ENCODE measurements at places on chromosomes 3 and 15.

- DNase-seq, result no peak
Observed at GRCh38 chr15:79035111-79035601, 55.4 kb downstream of the RASGRF1 start.

DNA sequence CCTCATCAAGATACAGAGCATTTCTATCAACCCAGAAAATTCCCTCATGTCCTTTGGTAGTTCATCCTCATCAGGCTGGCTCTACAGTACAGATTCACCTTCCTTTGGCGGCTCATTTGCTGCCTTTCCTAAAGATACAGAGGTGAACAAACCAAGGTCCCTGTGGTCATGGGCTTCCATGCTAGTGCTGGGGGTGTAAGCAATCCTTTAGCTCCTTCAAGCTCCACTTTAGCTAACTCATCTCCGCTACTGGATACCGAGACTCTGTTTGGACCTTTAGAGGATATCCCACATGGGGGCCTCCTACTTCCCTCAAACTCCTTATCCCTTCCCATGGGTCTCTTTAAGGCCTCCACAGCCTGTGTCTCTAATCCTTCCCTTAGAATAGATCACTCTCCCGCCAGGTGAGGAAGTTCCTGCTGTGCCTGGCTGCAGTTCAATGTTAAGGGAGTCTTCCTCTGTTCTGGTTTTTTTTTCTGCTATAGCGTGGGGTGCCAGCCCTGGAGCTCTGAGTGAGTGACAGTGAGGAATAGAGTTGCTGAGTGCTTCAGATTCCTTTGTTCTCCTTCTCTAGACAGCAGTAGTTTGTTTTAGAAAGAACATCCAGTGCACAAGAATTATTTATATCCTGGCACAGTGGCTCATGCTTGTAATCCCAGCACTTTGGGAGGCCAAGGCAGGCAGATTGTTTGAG, 30.7 kb downstream of the CLEC3B start:
- no peak for DNase-seq

- DNase-seq, result peak; percentile 34
Observed at GRCh38 chr15:73142802-73143762, 90.8 kb downstream of the NEO1 start.

- no peak for DNase-seq
Observed at GRCh38 chr3:14540821-14541385, 761 bp upstream of the GRIP2 start.

- DNase-seq, result no peak
Observed at GRCh38 chr15:95857124-95857757, 473.3 kb upstream of the NR2F2 start.

DNA sequence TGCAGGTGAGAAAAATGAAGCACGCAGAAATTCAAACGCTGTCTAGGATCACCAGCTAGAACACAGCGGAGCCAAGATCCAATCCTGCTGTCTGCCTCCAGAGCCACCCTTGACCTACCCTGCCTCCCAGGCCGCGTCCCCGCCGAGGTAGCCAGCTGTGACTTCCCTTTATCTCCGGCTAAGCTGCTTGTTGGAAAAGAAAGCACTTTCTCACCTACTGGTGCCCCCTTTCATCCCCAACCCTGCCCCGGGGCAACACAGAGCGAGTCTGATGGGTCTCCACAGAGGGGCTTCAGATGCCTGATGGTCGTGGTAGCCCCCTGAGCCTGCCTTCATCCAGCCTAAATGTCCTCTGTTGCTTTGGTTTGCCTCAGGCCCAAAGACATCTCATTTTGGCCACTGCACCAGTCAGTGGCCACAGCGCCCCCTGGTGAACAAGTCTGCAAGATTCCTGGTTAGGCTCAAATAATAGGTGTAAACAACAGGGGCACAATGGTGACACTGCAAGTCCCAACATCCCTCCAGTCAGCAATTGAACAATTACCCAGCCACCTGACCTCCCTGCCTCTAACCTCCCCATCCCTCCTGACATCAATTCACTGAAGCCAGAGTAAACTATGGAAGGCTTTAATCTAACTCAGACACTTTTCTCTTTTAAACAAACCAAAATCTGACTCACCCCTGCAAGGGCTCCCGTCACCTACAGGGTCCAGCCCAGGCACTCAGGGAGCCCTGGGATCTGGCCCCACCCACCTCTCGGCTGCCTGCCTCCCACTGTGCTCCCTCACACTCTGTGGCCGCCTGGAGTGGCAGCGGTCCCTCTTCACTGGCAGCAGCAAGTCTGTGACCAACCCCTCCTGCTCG, 27.3 kb upstream of the BCL2L10 start:
- peak; percentile 84 for DNase-seq

GRCh38 chr3:59575113-59576001, 525.5 kb upstream of the CFAP20DC start:
- DNase-seq, result peak; percentile 84

GRCh38 chr3:13173186-13173585, 100.0 kb upstream of the IQSEC1 start:
- DNase-seq, result no peak

GRCh38 chr3:115980709-115981108, 357.4 kb downstream of the GAP43 start:
- DNase-seq, result no peak

DNA sequence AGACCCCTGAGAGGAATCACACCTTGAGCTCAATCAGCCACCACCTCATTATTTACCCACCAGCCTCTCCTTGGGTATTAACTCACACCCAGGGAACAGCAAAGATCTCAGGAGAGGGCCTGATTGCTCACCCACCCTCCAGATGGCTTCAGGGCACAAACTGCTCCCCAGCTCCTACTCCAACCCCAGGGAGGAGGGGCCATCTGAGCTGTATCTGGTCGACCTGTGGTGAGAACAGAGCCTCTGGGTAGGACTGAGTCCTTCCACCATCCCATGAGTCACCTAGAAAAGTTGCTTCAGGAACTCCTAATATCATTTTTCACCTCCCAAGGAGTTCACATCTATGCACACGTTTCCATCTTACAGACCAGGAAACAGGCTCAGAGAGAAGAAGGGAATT, 44.8 kb upstream of the HES1 start:
- DNase-seq, result no peak

Measured in suppressor macrophage treated with lipopolysaccharide for 4 hours (primary cell).